ENCODE measurements at places on chromosomes 5 and 9.

DNA sequence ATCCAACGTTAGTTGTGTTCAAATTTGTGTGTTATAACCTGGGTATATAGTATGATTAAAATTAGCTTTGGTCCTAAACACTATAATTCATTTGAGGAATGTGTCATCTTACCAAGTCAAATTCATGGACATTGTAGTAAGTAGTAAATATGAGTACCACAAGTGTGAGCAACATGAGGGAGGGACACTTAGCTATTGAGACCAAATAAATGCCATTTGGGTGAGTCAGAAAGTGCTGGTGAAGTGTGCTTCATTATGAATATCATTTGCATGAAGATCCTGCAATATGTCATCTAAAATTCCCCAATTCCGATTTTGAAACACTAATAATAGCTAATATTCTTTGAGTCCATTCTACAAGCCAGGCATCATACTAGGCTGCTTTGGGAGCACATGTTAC, 336.7 kb upstream of the KIF2A start:
- no peak for DNase-seq

GRCh38 chr5:22354956-22355355, 498.2 kb downstream of the CDH12 start:
- no peak for DNase-seq

- no peak for DNase-seq
Observed at GRCh38 chr5:5183189-5183699, 43.1 kb downstream of the ADAMTS16 start.

- DNase-seq = peak; percentile 61
Observed at GRCh38 chr5:1054799-1055775, 46.5 kb downstream of the NKD2 start.

- peak; percentile 73 for DNase-seq
Observed at GRCh38 chr9:121499427-121500164, at the start of gene GGTA1. TSS of gene GGTA1 (minus strand) at chr9:121499844. CDS start at chr9:121467922, 31,922 bp downstream.

- no peak for DNase-seq
Observed at GRCh38 chr5:140011297-140011802, 31.7 kb downstream of the NRG2 start.

DNA sequence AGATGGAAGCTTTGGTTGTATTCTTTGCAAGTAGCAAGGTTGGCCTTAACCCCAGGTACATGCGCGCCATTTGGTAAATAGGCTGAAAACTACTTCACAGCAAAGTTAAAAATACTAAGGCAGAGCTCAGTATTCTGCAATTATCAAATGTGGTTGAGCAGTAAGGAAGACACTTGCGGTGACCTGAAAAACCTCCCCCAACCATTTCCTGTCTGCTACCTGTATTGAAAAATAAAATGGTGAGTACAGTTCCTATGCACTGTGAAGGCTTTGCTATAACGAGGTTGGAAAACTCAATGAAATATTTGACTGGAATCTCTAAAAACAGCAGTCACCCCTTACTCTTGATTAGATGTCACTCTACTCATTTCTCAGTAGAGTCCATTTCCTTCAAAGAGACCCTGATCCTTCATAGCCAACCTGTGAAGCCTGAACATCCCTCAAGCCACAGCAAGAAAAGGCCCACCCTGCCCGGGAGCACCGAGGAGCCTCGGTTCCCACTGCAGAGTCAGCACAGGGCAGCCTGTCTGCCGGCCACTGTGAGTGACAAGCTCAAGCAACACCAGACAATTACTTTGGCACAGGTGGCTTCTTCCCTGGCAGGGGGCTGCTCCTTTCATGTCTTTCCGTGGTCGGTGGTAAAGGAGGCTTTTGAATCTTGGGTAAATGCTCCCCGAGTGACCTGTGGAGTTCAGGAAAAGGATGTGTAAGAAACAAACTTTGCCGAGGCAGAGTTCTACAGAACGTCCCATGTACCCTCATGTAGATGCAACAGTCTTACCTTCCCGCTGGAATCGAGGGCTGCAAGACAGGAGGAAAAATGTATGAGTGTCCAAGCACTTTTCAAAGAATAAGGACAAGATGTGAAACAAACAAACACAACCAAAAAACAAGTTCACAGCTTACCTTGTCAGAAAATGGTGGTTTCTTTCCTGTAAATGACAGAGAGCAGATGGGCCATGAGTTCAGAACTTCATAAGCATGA, 29.6 kb downstream of the C5orf58 start:
- no peak for DNase-seq

DNA sequence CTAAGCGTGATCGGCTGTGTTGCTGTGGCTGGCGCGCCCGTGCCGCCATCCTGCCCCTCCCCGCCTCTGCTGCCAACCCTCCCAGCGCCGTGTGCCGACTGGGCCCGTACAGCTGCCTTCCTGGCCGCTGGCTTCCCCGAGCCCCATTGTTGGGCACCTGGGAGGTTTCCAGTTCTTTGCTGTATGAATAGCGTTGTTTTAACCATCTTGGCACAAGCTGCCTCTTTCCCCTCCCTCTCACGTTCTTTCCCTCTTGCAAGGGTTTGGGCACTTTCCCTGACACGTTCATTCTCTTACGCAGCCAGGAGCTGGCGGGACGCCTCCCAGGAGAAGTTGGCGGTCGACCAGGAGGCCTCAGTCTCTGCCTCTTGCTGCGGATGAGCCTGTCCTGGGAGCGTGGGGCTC, 43.1 kb upstream of the RXRA start:
- no peak for DNase-seq

GRCh38 chr9:24901319-24901718, 355.6 kb upstream of the IZUMO3 start:
- no peak for DNase-seq

GRCh38 chr9:16671591-16672137, 198.8 kb downstream of the BNC2 start:
- DNase-seq = no peak

DNA sequence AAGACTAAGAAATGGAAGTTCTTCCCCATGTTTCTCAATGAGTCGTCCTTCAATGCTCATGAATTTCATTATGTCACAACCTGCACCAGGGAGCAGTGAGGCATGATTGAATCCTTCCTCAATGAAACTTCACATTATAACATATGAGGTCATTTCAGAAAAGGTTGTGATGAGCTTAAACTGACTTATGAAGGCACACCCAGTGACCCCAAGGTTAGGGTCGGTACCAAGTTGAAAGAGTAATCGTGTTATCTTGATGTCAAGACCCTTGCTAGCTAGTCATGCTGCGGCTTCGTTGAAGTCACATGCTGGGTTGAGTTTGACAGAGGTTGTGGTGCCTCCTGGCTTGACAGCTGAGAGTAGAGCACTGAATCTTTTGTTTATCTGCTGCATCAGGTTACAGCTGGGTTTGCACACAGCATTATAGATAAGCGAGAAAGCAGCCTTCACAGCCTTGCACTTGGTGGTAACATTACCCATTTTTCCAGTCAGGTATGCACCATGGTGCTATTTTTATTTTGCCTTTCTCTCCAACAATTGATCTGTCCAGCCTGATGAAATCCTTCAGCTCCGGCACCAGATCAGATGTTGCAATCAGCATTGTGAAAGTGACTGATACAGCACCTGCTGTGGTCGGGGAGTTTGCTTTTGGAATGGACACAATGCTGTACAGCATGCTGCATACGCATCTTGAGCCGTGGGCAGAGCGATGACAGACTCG, 133.2 kb downstream of the ERCC6L2 start:
- no peak for DNase-seq

DNA sequence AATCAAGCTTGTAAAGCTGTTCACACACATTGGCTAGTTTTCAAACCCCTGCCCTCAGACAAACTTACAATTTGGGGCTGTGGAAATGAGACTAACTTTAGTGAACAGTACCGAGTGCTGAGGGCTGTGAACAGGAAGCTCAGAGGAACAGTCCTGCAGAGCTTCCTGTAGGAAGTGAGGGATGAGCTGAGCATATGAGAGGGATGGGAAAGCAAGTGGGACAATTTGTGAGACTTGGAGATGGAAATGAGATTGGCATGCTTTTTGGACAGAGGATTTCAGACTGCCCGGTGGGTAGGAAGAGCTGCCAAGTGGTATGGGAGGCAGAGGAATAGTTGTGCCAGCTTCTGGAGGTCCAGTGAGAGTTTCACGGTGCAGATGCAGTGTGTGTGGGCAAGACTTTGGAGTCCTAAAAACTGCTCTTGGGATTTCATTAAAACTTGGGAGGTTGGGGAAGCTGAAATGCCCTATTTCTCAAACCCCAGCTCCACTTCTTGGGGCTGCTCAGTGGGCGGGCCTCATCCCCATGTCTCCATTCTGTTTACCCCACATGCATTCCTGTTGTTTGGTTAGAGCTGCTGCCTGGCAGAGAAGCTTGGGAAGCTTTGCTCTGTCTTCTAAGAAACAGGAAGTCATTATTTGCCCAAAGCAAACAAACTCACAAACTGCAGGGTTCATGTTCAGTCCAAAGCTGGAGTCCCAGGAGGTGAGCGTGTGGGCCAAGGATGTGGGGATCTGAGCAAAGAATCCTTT, 267.5 kb downstream of the ZSWIM6 start:
- no peak for DNase-seq

GRCh38 chr5:40955313-40955712, 46.0 kb downstream of the C7 start:
- no peak for DNase-seq

GRCh38 chr9:88711719-88712118, 176.7 kb downstream of the NXNL2 start:
- DNase-seq = no peak

GRCh38 chr9:87497080-87497603, 525 bp upstream of the DAPK1 start:
- no peak for DNase-seq

DNA sequence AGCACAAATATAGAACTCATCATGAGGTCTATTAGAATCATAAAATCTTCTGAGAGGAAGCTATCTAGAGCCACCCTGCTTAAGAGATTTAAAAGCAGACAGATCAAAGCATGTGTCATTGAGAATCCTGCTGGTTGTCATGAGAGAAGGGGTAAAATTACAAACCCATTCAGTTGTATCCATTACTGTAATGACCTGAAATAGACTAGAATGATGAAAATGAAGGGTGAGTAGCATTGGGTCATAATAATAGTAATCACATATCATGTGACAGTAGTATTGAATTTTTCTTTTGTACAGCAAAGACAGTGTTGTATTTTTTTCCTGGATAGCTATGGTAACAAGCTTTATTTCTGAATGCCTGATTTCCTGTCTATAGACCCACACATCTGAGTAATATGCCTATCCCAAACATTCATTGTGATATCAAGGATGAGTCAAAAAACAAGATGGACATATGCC, 149.0 kb downstream of the PDE4D start:
- no peak for DNase-seq

DNA sequence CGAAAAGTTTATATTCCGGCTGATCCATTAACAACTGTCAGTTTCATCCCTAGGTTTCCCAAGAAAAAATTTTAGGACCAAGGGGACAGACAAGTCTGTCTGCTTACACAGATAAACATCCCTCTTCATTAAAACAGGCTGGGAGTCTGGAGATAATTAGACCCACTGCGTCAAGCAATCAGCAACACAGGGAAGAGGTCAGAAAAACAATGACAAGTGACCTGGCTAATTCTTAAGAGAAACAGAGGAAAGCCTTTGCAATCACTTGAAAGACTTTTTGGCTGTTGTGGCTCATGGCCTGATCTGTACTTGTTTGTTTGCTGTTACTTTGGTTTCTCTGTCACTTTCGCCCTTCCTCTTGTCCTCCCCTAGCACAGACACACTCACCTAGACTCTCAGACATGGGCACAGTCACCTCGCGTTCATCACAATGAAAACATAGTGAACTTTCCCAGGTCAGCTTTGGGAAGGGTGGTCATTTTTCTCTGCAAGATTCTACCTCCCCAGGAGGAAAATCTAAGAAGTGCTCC, 2.9 kb upstream of the CCDC192 start:
- no peak for DNase-seq

GRCh38 chr9:91193087-91193657, 168.5 kb downstream of the AUH start:
- peak; percentile 63 for DNase-seq

DNA sequence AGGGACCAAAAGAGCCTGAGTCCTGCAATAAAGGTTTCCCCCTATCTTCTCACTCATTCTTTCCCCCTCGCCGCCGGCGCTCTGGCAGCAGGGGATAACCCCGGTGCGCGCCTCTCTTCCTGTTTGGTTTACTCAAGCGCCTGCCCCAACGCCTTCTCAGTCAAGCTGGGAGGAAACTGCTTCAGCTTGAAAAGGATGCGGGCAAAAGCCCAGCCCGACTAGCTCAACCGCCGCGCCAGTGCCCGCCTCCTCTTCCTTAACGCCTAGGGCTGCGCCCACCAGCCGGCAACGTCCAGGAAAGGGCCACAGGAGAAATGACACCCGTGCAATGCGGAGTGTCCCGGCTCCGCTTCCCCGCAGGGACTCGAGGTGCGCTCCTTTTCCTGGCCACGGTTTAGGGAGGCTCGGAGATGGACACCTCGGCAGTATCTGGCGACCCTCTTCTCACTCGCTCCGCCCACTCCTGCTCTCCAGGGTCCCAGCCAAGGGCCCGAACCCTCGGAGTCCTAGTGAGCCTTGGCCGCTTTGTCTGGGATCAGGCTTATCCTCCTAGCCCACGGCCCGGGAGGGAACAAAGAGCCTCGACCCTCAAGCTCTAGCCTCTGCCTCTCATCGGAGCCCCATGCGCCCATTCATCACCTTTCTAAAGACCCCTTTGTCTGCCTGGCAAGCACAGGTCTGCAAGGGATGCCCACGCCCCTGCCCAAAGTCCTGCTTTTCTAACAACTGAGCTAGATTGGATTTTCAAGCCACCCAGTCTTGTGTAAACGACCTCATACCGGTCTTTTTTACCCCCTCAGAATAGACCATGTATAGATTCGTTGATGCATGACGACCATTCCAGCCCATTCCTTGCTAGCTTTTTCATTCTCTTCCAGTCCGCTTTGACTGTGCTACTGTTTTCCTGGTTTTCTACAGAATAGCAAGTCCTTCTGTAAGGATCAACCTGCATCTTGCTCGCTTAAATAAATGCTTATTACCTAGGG, 2.0 kb downstream of the ST8SIA4 start:
- no peak for DNase-seq

- no peak for DNase-seq
Observed at GRCh38 chr5:174609116-174609515, 115.3 kb upstream of the MSX2 start.

GRCh38 chr5:64125521-64125920, 40.1 kb upstream of the RNF180 start:
- no peak for DNase-seq

- DNase-seq = no peak
Observed at GRCh38 chr9:117535434-117535833, 120.6 kb upstream of the ASTN2 start.

- no peak for DNase-seq
Observed at GRCh38 chr5:143182106-143182505, 221.4 kb downstream of the NR3C1 start.

- DNase-seq = no peak
Observed at GRCh38 chr9:751137-752051, 90.1 kb upstream of the DMRT1 start.

GRCh38 chr5:95401626-95402025, 10.5 kb downstream of the FAM81B start:
- no peak for DNase-seq

DNA sequence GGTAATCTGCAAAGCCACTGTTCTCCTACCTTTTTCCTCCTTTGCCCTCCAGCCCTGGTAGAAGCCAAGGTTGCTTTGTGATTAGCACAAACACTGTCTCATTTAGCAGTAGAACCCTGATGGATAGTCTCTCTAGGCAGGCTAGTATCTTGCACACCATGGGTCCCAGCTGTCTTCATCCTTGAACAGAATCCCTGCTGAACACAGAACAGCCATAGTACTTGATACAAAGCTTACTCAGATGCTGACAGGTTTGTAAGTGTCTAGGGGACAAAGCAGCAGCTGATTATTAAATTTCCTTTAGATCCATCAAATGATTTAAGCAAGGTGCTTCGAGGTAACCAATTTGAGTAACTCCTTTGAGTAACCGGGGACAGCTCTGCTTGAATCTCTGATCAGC, 163.7 kb upstream of the PPP1R2B start:
- DNase-seq = no peak

Measured in 8988T (cell line).